Stomach (tissue), 19 donors: ENCODE measurements at places on chromosomes 12 and 14. TPM values are rescaled to one million over a fixed set of nuclear protein-coding genes. Genes with fewer than 3 reads are reported as not detected.

RHOJ gene
- 5.2 TPM for polyA plus RNA-seq

ACOT6 gene
- not detected for polyA plus RNA-seq

TXNDC16 gene
- polyA plus RNA-seq = 2.2 TPM

ALX1 gene
- not detected for polyA plus RNA-seq

P2RX7 gene
- polyA plus RNA-seq = 0.60 TPM

ZNF26 gene
- 1.2 TPM for polyA plus RNA-seq
